Brain (organoid and tissue), 16 donors: ENCODE measurements at places on chromosomes 11 and 22.

- DNase-seq = no peak
These were observed 929.9 kb downstream of the BRD1 start for GRCh38 chr22:48897645-48898370.

GRCh38 chr11:82978422-82979099 lies 77.0 kb downstream of the DDIAS start:
- DNase-seq = no peak

DNA sequence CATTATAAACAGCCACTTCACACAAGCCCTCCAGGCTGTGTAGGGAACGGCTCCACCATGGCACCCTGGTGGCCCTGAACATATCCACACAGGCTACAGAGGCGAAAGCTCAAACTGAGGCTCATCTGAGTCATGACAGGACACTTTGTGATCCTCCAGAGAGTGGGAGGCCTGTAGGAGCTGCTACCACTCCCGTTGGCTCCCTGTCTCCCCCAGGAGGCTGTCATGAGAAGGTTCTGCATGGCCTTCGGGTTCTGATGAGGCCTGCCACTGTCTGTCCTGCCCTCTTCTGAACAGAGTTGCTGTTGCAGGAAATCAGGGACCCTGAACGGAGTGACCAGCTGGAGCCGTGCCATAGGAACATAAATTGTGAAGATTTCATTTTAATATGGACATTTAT lies 23.8 kb upstream of the ALDH3B2 start:
- DNase-seq = no peak

- DNase-seq = no peak
These were observed 24.8 kb downstream of the TMPRSS5 start for GRCh38 chr11:113681282-113681681.

DNA sequence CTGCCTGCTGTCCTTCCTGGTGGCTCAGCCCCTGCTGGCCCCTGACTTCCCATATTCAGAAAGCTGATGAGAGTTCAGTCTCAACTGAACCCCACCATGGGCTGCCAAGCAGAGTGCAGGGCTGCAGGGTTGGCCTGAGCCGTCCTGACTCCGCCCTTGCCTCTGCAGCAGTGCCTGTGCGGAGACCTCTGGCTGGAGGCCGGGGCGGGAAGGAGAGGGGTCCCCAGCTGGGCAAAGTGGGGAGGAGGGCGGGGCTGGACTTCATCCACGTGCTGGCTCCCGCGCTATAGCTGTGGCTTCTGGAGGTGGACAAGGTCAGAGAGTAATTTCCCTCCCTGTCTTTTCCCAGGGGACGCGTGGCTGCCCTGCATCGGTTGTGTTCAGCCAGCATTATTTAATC lies 13.6 kb downstream of the GLB1L3 start:
- DNase-seq = no peak

GRCh38 chr11:122853261-122853660 lies 15.0 kb downstream of the CRTAM start:
- DNase-seq = no peak

DNA sequence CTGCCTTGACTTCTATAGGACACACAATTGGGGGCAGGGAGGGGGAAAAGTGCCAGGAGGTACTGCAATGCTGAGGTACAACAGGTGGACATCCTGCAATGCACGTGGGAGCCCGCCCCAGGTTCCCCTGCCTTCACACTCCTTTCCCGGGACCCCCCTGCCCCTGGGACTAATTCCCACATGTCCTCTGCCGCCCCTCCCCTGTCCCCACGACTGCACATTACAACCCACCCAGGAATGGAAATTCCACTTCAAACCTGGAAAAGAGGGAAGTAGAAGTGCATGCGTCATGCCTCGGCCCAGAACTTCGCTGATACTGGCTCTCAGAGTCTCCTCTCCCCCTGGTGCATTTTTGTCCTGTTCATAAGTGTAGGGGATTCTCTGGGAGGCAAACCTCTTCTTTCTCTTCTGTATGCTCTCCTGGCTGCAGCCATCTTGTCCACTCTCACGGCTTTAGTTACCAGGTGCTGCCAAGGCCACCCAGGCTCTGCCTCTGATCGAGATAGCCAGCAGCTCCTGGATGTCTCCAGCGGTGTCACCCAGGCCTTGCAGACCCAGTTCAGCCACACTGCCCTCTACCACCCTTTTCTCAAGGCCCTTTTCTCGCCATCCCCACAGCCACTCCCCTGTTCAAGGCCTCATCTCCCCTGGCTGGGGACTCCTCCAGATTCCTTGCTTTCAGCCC lies 43.7 kb downstream of the GDPD5 start:
- no peak for DNase-seq

DNA sequence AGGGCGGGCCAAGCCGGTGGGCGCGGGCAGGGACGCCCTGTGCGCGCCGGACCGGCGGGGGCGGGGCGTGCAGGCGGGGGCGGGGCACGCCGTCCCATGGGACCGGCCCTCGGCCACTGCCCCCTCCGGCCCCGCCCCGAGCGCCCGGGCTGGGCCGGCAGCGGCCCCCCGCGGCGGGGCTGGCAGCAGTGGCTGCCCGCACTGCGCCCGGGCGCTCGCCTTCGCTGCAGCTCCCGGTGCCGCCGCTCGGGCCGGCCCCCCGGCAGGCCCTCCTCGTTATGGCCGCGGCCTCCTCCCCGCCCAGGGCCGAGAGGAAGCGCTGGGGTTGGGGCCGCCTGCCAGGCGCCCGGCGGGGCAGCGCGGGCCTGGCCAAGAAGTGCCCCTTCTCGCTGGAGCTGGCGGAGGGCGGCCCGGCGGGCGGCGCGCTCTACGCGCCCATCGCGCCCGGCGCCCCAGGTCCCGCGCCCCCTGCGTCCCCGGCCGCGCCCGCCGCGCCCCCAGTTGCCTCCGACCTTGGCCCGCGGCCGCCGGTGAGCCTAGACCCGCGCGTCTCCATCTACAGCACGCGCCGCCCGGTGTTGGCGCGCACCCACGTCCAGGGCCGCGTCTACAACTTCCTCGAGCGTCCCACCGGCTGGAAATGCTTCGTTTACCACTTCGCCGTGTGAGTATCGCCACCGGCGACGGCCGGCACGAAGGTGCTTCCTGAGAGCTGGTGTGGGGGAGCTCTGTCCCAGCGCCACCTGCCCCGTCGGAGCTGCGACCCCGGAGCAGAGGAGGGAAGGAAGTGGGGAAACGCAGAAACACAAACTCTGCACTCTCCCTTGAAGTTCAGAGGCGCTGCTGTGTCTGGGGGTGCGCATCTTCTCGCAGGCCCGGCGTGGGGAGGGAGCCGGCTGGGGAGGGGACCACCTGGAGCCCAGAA lies at the start of gene KCNQ1:
TSS of gene KCNQ1 (plus strand) at position 188 of the 925 bp plus-strand sequence. CDS start at position 279, 91 bp downstream.
- DNase-seq = no peak

- DNase-seq = no peak
These were observed 28.1 kb downstream of the IGSF9B start for GRCh38 chr11:133928628-133929059.

DNA sequence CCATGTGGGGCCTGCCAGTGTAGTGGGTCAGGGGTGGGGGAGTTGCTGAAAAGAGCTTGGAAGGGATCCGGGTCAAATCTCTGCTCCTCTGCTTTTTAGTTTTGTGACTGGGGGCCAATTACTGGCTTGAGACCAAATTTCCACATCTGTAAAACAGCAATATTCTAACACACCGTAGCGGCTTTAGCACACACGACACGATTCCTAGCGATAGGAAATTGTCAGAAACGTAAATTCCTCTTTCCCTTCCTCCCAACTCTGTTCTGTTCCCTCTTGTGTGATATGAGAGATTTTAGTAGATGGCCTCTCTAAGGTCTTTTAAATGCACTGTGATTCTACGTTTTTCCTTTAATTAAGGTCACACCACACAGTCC lies 71.9 kb downstream of the MICAL2 start:
- no peak for DNase-seq

- no peak for DNase-seq
These were observed 1.0 kb downstream of the RIC3 start for GRCh38 chr11:8167796-8168195.
